Lung (tissue), 17 donors: ENCODE measurements at places on chromosomes 1 and 21. TPM values are rescaled to one million over a fixed set of nuclear protein-coding genes. Genes with fewer than 3 reads are reported as not detected.

- H3K36me3 ChIP-seq: no peaks in the 10 kb centered on the region
- no peaks in the 10 kb centered on the region for H3K4me1 ChIP-seq
- no peaks in the 10 kb centered on the region for H3K27me3 ChIP-seq
- H3K4me3 ChIP-seq: no peak overlapping the region
- H3K27ac ChIP-seq: no peak overlapping the region
Observed at GRCh38 chr1:44849575-44850132, 6.6 kb upstream of the PTCH2 start.

DNA sequence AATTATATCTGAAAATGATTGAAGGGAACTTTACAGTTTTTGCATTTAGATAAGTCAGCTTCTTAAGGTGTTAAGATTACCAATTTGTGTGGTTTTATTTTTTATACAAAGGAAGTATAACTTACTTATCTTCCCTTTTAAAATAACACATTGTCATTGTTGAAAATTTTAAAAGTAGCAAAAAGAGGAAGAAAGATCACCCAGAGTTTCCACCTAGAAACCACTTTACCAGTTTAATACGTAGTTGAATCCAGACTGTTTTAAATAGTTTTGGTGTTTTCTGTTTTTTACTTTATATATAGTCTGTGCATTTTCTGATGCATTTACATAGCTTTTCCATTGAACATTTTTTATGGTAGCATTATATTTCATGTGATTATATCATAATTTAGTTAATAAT, 6.1 kb downstream of the CCDC18 start:
- DNase-seq: no peak
- peaks cover 1% of the 10 kb centered on the region for H3K4me1 ChIP-seq
- H3K27ac ChIP-seq: no peak overlapping the region
- no peaks in the 10 kb centered on the region for H3K36me3 ChIP-seq

GRCh38 chr1:233433436-233434210, 106.1 kb downstream of the MAP3K21 start:
- no peak overlapping the region for H3K27ac ChIP-seq
- no peak overlapping the region for H3K4me3 ChIP-seq
- H3K36me3 ChIP-seq: no peaks in the 10 kb centered on the region

DNA sequence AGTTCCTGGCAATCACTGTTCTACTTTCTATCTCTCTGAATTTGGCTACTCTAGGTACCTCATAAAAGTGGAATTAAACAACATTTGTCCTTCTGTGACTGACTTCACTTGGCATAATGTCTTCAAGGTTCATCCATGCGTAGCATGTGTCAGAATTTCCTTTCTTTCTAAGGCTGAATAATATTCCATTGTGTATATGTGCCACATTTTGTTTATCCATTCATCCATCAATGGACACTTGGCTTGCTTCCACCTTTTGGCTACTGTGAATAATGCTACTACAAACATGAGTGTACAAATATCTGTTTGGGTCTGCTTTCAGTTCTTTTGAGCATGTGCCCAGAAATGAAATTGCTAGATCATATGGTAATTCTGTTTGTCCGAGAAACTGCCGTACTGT, 14.7 kb downstream of the CACHD1 start:
- H3K4me3 ChIP-seq: no peak overlapping the region
- H3K27me3 ChIP-seq: no peaks in the 10 kb centered on the region
- H3K4me1 ChIP-seq: peaks cover 37% of the 10 kb centered on the region
- no peak overlapping the region for H3K27ac ChIP-seq

- no peaks in the 10 kb centered on the region for H3K27me3 ChIP-seq
- peaks cover 16% of the 10 kb centered on the region for H3K4me1 ChIP-seq
- DNase-seq: peak; percentile 91
- peak overlapping the region; percentile 94 for H3K27ac ChIP-seq
- H3K36me3 ChIP-seq: no peaks in the 10 kb centered on the region
Observed at GRCh38 chr1:183470961-183471742, 1.1 kb upstream of the SMG7 start.

DNA sequence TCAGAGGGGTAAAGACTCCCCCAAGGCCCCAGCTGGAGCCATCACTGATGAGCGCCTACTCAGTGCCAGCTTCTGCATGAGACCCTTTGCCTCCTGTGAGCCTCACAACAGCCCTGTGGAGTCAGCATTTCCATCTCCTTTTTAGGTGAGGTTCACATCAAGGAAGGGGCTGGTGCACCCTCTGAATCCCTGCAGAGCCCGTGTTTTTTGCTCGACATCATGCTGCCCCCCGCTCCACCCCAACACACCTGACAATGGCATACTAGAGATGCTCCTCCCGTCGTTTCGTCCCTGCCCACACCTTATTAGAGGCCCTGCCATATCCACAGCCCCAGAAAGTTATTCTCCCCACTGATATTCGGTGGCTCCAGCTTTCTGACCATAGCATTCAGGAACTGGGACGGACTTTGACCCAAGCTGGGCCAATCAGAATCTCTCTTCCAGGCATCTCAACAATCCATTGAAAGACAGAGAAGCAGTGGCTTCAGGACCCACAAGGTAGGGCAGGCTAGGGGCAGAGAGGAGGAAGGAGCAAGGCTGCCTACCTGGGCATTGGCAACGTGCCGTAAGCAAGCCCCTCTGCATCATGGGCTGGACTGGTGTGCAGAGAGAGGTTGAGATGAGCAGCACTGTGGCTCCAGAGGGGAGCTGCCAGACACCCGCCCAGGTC, 32.7 kb downstream of the EPHA10 start:
- no peak overlapping the region for H3K4me3 ChIP-seq
- H3K27ac ChIP-seq: no peak overlapping the region
- DNase-seq: no peak
- H3K4me1 ChIP-seq: no peaks in the 10 kb centered on the region
- no peaks in the 10 kb centered on the region for H3K36me3 ChIP-seq

GRCh38 chr1:70195342-70195741, 10.0 kb downstream of the LRRC40 start:
- H3K4me1 ChIP-seq: no peaks in the 10 kb centered on the region
- no peak for DNase-seq
- H3K4me3 ChIP-seq: no peak overlapping the region
- H3K36me3 ChIP-seq: no peaks in the 10 kb centered on the region
- no peaks in the 10 kb centered on the region for H3K27me3 ChIP-seq

DNA sequence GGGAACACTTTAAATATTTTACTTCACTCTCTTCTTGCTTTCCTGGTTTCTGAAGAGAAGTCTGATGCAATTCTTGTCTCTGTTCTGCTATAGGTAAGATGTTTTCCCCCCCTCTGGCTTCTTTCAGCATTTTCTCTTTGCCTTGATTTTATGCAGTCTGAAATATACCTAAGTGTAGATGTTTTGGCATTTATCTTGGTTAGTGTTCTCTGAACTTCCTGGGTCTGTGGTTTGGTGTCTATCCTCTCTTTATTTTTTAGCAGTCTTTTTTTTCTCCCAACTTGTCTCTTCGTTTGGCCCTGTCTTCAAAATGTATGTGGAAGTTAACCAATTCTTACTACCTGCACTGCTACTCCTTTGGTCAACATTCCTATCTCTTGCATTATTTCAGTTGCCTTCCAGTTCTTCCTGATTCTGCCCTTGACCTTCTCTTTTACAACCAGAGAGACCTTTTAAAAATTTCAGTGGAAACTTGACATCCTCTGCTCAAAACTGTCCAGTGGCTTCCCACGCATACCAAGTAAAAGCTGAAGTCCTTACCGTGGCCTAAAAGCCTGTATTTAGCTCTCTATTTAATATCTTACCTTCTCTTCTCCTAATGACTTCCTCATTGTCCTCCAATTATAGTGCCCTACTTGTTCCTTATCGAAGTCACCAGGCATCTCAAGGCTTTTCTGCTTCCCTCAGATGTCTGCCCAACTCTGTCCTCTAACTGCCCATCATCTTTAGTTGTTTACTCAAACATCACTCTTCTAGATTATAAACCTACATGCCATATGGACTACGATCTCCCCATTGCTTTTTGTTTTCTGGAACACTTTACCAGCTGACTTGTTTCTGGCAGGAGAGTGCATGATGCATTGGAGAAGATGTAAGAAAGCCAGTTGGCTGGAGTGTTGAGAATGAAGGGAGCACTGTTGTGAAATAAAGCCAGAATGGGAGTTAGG, 40.9 kb downstream of the RAP1A start:
- peak; percentile 27 for DNase-seq
- H3K4me3 ChIP-seq: no peak overlapping the region
- H3K27me3 ChIP-seq: no peaks in the 10 kb centered on the region

- no peaks in the 10 kb centered on the region for H3K27me3 ChIP-seq
- no peaks in the 10 kb centered on the region for H3K4me1 ChIP-seq
- H3K27ac ChIP-seq: peak overlapping the region; percentile 27
- DNase-seq: no peak
- H3K4me3 ChIP-seq: no peak overlapping the region
Observed at GRCh38 chr1:26350701-26351589, 3.0 kb downstream of the CRYBG2 start.

GRCh38 chr1:26083208-26083607, 15.8 kb upstream of the TRIM63 start:
- H3K4me3 ChIP-seq: no peak overlapping the region
- H3K27ac ChIP-seq: peak overlapping the region; percentile 78
- H3K36me3 ChIP-seq: no peaks in the 10 kb centered on the region
- H3K27me3 ChIP-seq: no peaks in the 10 kb centered on the region

DNA sequence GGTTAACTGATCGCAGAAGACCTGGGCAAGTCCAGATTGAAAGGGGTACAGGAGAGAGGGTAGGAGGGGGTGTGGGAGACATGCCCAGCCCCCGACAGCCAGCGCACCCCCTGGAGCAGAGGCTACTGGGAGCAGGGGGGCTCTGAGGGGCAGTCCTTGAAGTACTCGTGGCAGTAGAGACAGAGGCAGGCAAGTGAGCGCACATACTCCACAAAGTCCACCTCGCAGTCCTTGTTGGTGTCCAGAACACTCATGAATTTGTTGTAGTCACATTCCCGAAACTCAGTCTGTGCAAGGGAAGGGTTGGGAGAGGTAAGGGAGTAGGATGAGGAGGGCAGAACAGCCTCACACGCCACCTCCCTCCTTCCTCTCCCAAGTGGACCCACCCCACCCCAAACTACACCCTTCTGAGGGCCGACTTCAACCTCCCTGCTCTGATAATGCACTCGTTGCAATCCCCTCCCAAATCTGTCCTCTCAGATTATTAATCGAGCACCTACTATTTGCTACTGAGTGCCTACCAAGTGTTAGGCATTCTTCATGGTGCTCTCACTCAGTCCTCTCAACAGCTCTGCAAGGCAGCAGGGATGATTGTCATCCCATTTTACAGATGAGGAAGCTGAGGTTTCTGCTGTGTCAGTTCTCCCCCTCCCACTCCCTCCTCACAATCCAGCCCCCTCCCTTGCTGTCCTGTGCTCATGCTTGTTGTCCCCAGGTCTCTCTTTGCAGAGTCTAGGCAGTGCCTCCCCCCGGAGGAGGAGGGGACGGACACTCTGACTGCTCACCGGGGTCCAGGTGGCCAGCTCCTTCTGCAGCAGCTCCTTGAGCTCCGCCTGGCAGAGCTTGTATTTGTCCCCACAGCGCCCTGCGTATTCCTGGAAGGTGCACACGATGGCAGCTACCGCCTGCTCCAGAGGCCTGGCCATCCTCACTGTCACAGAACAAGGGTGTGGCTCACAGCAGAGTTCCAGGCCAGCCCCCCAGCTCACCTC, 1.2 kb downstream of the S100A3 start:
- peaks cover 3% of the 10 kb centered on the region for H3K36me3 ChIP-seq
- no peak overlapping the region for H3K27ac ChIP-seq
- no peak for DNase-seq
- no peak overlapping the region for H3K4me3 ChIP-seq
- H3K27me3 ChIP-seq: no peaks in the 10 kb centered on the region
- peaks cover 17% of the 10 kb centered on the region for H3K4me1 ChIP-seq

GRCh38 chr21:36202726-36203602, 46.3 kb downstream of the DOP1B start:
- H3K36me3 ChIP-seq: no peaks in the 10 kb centered on the region
- no peak overlapping the region for H3K4me3 ChIP-seq
- DNase-seq: no peak
- H3K27ac ChIP-seq: no peak overlapping the region
- H3K4me1 ChIP-seq: no peaks in the 10 kb centered on the region

- H3K27ac ChIP-seq: no peak overlapping the region
- no peak overlapping the region for H3K4me3 ChIP-seq
- no peaks in the 10 kb centered on the region for H3K36me3 ChIP-seq
Observed at GRCh38 chr21:21200939-21201615, 202.9 kb downstream of the NCAM2 start.

The AVPR1B gene
- not detected for total RNA-seq

The OR2M3 gene
- not detected for total RNA-seq

The DCST2 gene
- total RNA-seq: 0.31 TPM

The COL8A2 gene
- total RNA-seq: 6.0 TPM

The COL24A1 gene
- 16.7 TPM for total RNA-seq

The TTLL7 gene
- 13.8 TPM for total RNA-seq

The WNT3A gene
- 3.1 TPM for total RNA-seq

The OLIG2 gene
- total RNA-seq: 1.1 TPM

The OPTC gene
- not detected for total RNA-seq
